ENCODE measurements at places on chromosomes 1 and 21.

DNA sequence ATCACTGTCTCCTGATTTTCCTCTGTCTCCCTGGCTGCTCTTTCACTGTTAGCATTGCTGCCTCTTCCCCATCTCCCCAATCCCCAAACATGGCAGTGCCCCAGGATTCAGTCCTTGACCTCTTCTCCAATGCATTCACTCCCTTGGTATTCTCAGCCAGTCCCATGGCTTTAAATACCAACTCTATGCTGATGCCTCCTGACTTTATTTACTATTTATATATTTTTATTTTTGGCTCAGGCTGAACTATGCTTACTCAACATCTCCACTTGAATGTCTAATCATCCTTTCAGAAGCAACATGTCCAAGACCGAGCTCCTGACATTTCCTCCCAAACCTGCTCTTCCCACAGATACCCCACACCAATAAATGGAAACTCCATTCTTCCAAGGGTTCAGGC lies 26.3 kb downstream of the NMNAT2 start:
- no peak for DNase-seq

GRCh38 chr1:1942753-1943656 lies 23.9 kb upstream of the TMEM52 start:
- DNase-seq = no peak

- no peak for DNase-seq
Observed at GRCh38 chr1:226223157-226223785, at the start of gene MIXL1. MIXL1 (plus strand) TSS chr1:226223664; CDS start chr1:226223682, 18 bp downstream.

GRCh38 chr1:29849038-29849750 lies 612.9 kb downstream of the PTPRU start:
- peak; percentile 9 for DNase-seq

DNA sequence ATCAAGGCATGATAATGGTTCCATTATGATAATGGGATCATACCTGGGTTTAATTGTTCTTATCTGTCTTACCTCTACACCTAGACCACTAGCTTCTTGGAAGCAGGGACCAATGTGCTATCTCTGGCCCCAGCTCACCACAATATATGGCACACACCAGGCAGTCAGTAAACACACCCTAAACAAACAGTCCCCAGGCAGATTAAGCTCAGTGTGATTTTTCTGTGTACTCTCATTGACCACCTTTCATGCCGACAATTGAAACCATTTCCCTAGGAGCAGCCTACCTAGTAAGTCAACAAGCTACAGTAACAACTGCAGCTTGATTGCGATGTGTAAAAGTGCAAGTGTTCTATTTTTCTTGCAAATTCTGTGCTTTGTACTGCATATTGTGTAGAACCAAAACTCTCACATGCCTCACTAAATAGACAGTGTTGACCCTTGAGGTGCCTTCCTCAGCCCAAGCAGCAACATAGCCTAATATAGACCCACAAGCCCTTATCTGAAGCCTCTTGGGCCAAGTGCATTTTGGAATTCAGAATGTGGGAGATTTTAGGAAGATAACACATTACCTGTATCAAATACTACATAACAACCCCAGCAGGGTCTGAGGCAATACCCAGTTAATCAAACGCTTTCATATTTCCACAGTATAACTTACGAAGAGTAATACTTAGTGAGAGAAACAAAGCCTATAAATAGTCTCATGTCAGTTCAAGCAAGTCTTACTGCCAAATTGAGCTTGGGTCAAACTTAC lies 32.0 kb downstream of the INPP5B start:
- no peak for DNase-seq

DNA sequence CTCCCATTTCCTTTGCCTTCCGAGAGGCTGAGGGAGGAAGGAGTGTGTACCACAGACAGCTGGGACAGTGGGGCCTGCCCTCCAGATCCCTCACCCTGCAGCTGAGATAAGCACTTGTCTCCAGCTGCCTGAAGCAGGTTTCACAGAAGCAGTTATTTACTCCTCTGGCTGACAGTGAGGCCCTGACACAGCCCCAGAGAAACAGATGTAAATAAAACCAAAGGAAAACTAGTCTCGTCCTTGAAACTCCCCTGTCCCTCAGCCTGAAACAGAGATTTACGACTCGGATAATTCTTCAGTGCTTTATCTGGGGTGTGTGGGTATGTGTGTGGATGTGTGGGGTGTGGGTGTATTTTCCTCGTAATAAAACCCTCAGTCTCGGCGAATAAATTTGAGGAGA lies 181.1 kb downstream of the IGSF21 start:
- DNase-seq = no peak

- no peak for DNase-seq
Observed at GRCh38 chr1:12153181-12153785, 13.5 kb upstream of the TNFRSF1B start.

DNA sequence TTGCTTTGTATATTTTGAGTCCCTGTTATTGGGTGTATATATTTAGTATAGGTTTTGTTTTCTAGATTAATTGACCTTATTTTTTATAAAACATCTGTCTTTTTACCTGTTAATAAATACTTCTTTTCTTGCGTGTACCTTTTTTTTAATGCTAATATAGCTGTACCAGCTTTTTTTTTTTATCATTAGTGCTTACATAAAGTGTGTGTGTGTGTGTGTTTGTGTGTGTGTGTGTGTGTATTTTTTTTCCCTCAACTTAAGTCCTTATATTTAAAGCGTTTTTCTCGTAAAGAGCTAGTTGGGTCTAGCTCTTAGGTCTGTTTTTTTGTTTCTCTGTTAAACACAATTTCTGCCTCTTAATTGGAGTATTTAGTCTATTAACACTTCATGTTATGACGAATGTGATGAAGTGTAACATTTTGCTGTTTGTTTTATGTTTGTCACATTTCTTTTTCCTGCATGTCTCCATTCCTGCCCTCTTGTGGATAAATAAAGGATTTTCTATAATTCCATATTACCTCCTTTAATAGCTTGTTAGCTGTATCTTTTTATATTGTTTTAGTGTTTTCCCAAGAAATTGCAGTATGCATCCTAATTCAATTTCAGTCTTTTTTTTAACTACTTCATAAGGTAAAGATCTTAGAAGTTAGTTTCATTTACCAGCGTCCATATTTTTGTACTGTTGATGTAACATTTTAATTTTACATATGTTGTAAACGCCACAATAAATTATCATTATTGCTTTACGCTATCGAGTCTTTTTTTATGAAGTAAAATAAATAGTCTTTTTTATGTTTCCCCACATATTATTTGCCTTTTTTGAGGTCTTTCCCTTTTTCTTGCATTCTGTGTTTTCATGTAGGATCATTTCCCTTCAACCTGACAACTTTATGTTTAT lies 4.3 kb downstream of the PRMT2 start:
- DNase-seq = no peak

DNA sequence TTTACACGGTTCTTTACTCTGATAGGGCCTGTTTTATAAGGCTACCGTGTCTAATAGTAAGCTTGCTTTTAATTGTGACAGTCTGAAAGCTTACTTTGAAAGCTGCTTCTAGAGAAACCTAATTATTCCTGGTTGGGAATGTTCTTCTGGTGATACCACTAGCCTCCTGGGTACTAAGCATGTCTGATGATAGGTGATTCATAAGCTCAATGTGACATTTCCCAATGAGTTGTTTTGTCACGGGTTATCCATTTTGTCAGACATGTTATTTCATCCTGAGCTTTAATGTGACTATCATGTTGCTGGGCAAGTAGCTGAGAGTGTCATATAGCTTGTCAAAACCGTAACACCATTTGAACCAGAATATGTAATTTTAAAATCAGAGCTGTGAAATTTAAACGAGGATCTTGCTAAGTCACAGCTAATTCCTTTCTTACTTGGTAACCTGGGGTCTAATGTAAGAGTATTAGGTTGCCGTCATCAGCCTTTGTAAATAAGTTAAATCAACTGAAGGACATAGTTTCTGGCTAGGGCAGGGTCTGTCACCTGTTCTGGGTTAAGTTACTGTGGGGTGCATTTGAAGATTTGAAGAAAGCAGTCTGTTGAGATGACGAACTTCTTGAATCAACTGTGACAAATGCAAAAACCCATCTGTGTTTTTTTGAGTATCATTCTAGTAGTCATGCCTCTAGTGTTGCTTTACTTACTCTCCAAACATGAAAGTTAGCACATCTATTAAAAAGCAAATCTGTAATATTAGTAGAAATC lies 529.2 kb downstream of the USP25 start:
- no peak for DNase-seq

DNA sequence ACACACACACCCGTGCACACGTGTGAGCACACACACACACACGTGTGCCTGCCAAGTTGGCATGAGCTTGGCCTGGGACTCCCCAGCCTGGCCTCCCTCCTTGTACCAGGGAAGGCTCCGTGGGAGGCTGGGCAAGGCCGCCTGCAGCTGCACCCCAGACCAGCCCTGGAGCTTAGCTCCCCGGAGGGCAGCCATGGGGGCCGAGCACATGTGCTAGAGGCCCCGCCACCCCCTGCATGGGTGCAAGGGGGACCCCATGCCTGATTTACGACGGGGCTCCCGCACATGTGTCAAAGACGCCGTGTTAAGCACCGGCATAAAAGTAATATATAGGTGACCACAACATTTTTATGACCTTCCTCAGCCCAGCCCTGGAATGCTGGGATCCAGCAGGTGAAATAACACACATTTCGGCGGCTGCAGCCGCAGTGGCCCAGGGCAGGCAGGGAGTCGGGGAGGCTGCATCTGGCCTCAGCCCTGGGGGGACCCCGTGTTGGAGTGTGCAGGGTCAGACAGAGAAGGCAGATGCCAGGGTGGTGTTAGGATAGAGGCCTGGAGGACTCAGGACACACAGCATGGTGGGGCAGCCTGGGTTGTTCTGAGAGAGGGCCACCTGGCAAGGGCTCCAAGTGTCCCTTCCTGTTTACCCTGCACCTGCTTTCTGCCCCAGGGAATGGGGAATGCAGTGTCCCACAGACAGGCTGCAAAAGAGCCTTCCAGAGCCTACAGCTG lies 56.3 kb downstream of the WNT9A start:
- no peak for DNase-seq

DNA sequence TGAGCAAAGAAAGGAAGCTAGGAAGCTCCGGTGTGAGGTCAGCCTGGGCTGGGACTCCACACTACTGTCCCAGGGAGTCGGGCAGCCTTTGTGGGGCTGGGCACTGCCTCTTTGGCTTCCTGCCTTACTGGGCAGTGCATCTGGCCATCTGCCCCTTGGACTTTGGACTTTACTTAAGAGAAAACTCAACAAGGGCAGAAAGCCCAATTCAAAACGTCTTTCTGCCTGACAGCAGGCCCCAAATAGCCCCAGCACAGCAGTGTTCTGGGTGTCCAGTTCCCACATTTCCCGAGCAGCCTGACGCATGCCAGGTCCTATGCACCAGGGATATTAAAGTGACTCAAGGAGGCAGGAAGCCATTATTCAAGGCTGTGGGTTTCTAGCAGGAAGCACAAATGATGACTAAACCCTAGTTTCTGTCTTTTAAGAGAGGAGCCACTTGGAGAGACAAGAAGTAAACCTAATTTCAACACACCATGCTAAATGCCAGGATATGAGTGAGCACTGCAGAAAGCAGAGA lies 37.9 kb upstream of the EDEM3 start:
- DNase-seq = no peak

- DNase-seq = no peak
Observed at GRCh38 chr21:35438643-35439404, 389.7 kb upstream of the RUNX1 start.

- no peak for DNase-seq
Observed at GRCh38 chr1:244807138-244807537, 28.3 kb upstream of the COX20 start.

- no peak for DNase-seq
Observed at GRCh38 chr1:98940722-98941079, 64.0 kb downstream of the PLPPR5 start.

GRCh38 chr1:151710187-151710840 lies 6.3 kb downstream of the CELF3 start:
- DNase-seq = no peak

- DNase-seq = no peak
Observed at GRCh38 chr1:41954533-41954944, 35.8 kb upstream of the HIVEP3 start.

DNA sequence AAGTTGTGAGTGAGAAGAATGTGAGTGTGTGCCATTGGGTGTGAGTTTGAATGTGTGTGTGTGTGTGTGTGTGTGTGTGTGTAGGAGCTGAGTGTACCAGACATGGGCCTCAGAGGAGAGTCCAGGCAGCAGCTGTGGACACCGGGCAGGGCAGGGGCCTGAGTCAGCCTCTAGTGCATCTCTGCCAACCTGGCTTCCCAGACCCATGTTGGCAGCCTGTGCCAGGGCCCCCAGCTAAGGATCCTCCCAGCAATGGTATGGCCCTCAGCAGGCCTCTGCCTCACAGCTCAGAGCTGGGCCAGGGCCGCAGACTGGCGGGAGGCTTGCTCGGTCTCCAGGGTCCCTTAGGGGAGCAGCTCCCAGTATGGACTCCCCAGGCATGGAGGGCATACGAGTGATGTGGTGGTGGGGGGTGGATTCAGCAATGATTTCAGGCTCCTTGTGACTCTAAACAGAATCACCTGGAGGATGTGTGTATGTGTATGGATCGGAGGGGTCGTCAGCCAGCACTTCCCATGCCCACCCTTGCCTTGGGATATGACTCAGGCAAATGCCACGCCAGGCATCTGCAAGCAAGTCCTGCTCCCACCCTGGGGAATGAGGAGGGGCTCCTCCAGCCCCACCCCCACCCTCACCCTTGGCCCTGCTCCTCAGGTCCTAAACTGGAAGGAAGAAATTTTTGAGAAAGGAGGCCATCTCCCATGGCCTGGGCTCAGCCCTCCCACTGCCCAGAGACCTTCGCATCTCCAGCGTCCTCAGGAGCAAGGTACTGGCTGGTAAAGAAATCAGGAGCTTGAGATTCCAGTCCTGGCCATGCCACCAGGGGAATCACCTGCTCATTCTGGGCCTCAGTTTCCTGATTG lies 1.8 kb upstream of the FOXO6 start:
- no peak for DNase-seq

- no peak for DNase-seq
Observed at GRCh38 chr1:67795179-67795912, 37.9 kb downstream of the GNG12 start.

GRCh38 chr1:21764615-21765423 lies 18.1 kb downstream of the USP48 start:
- no peak for DNase-seq

- DNase-seq = no peak
Observed at GRCh38 chr21:44969066-44969670, 29.3 kb downstream of the SLX9 start.

DNA sequence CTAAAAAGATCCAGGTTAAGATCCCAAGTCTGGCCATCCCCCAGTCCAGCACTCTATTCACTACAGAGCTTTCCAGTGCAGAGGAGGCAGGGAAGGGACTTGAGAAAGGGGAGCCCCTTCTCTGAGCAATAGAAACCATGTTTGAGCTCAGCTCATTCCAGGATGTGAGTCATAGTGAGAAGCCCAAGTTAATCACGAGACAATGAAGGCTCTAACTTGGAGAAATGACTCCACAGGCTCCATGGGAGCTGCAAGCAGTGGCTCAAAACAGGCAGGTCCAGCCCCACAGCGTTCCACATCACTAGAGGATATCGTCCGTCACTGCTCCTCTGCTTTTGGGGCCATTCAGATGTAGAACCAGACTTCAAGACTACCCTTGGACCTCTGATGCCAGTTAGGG lies 59.1 kb downstream of the CAMK2N1 start:
- no peak for DNase-seq

DNA sequence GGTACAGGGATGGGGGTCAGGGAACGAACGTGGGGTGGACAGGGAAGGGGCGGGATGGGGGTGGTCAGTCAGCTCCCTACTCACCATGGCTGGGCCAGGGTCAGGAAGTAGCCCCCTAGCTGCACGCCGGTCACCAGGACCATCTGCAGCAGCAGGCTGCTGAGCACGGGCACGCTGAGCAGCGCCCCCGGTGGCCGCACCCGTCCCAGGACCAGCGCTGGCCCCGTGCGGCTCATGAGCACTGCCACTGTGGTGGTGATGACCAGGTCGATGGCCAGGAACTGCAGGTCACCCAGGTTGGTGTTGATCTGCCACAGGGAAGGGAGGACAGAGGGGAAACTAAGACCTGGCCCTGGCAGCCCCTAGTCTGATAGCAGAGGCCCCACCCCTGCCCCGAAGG lies 6.5 kb upstream of the MFAP2 start:
- no peak for DNase-seq

All from stimulated activated CD8-positive, alpha-beta memory T cell treated with anti-CD3 and anti-CD28 coated beads, Interleukin-7, amount 100 ng/mL, for 1 hour (primary cell).